Type B pancreatic cell (in vitro differentiated cells): ENCODE measurements at places on chromosomes 5 and 9.

- DNase-seq: no peak
Observed at GRCh38 chr5:113302120-113302519, 132.7 kb downstream of the TSSK1B start.

DNA sequence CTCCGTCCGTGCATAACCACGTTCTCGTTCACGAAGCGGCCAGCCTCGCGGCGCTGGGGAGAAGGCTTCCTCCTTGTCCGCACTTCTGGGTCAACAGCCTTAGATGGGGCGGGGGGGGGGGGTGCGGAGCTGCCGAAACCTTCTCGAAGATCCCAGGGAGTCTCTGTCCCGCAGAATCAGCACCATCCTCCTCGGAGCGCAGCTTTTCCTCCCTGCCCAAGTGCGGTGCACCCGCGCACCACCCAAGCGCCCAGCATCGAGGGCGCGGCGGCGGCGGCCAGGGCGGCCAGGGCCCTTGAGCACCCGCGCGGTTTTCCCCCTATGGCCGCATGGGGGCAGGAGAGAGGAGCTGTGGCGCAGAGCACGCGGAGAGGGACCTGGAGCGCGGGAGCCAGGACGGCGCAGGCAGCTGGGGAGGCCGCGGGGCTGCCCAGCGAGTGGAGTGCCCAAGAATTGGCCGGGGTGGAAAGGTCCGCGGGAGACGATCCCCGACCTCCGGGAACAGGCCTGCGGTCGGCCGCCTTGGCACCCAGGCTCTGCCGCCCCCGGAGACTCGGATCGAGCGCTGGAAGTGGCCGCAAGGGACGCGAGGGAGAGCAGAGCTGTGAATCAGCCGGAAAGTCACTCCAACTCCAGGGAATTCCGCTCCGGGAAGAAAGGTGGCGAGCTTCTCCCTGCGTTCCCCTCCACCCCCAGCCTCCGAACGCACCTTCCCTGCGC lies 43.1 kb downstream of the TMEM174 start:
- DNase-seq: peak; percentile 87

GRCh38 chr5:91315701-91316100 lies 67.4 kb downstream of the ARRDC3 start:
- no peak for DNase-seq

- DNase-seq: no peak
Observed at GRCh38 chr9:98438666-98439065, 183.2 kb upstream of the TBC1D2 start.

GRCh38 chr9:98607152-98607551 lies 101.6 kb downstream of the GABBR2 start:
- DNase-seq: no peak

GRCh38 chr5:172178991-172179989 lies 8.7 kb downstream of the STK10 start:
- no peak for DNase-seq

GRCh38 chr9:99366621-99367020 lies 144.5 kb downstream of the SEC61B start:
- DNase-seq: no peak

GRCh38 chr9:128045831-128046230 lies 21.3 kb downstream of the NAIF1 start:
- no peak for DNase-seq

DNA sequence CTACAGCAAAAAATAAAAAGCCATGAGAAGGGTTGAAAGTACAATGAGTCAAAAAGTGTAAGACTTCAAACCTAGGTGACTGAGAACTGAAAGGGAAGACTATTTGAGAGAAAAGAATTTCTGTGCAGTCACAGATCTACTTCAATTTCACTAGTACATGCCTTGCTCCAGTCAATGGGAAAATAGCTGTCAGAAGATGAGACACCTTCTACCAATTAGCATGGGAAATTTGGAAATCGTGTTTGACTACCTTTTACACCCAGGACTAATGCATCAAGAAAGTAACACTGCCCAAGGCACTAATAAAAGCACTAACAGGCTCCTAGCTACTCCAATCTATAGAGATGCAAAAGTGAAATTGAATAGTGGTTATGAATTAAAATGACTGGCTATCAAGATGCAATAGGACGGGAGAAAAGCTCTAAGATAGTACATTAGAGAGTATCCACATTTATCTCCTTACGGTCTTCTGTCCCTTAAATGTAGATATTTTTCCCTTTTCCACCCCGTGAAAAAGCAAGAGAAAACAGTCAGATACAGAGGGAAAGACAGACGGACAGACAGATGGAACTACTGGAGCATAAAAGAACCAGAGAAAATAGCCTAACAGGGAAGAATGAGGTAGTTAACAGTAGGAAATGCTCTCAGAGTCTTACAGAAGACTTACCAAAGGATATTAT lies 15.2 kb downstream of the ERP44 start:
- DNase-seq: no peak

- no peak for DNase-seq
Observed at GRCh38 chr5:157165261-157165660, 803 bp downstream of the GARIN3 start.

- DNase-seq: no peak
Observed at GRCh38 chr9:108056084-108056804, 566.7 kb upstream of the KLF4 start.

- no peak for DNase-seq
Observed at GRCh38 chr9:18397076-18397475, 76.9 kb upstream of the ADAMTSL1 start.

GRCh38 chr5:109080481-109080880 lies 329.3 kb downstream of the PJA2 start:
- no peak for DNase-seq
